Skeletal muscle tissue (tissue), 5 donors: ENCODE measurements at places on chromosomes 7 and 10. TPM values are rescaled to one million over a fixed set of nuclear protein-coding genes. Genes with fewer than 3 reads are reported as not detected.

Gene CTAGE4
- total RNA-seq: not detected

Gene SRI
- 43.3 TPM for total RNA-seq

Gene HIBADH
- 39.1 TPM for total RNA-seq

Gene MPP7
- total RNA-seq: 5.7 TPM

Gene KCNMA1
- total RNA-seq: 18.8 TPM
